ENCODE measurements at places on chromosomes 6 and 20.
A peak's percentile ranks its signal among the peaks of the same experiment; 100 is the strongest.

DNA sequence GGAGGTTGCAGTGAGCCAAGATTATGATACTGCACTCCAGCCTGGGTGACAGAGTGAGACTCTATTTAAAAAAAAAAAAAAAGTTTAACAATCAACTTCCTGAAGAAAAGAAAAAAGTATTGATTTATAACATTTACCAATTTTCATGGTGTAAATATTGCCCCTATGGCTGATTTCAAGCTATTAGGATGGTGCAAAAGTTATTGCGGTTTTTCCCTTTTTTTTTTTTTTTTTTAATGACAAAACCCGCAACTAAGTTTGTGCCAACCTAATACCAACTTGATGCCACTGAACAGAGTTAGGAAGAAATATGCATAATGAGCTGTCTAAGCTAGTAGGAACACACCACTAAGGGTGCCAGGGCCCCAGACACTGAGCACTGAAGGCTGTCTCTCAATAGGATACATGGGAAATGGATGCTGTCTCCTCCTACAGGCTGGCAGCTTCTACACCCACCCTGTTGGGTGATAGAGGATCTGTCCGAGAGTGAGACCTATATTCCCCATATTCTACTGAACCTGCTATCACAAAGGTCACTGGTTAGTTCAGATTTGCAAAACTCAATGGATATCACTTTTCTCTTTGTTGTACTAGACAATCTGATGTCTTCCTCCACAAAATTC lies 6.5 kb upstream of the PERP start:
- no peak for DNase-seq

- no peak for DNase-seq
Observed at GRCh38 chr6:38957426-38957825, 91.2 kb upstream of the GLP1R start.

GRCh38 chr6:111210194-111210728 lies 123.0 kb downstream of the SLC16A10 start:
- DNase-seq, result peak; percentile 58

DNA sequence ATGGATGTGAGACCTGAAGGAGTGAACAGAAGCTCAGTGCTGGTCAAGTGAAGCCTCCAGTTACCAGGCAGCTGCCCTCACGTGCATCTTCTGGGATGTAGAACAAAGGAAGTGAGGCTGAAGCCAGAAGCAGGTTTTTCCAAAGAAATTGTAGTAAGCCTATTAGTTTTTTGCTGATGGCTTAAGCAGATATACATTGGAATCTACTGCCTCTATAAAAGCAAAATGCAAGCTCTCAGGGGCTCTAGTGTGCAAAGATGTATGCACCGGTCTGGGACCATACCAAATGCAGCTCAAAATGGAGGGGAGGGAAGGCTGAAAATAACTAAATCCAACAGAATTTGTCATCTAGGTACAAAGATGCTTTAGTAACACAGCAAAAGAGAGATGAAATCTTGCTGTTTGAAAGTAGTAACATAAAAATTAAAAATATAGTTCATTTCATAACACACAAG lies 77.0 kb downstream of the DTNBP1 start:
- DNase-seq, result no peak

DNA sequence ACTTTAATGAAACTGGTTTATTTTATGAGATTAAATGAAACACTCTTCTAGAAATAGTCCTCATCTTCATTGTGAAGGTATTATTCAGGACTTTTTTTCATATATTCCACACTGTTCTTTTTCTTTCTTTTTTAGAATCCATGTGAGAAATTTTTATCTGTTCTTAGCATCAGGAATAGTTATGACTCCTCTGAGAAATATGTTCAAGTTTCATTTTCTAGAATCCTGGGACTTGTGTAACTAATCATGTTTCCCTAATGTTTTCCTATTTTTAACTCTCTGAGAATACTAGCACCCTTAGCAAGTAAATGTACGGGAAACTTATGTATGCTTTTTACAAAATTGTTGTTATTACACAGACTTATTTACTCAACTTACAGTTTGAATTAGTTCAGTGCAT lies 407.8 kb downstream of the CBLN4 start:
- DNase-seq, result peak; percentile 1

- DNase-seq, result no peak
Observed at GRCh38 chr6:147910281-147910680, 401.8 kb downstream of the SAMD5 start.

DNA sequence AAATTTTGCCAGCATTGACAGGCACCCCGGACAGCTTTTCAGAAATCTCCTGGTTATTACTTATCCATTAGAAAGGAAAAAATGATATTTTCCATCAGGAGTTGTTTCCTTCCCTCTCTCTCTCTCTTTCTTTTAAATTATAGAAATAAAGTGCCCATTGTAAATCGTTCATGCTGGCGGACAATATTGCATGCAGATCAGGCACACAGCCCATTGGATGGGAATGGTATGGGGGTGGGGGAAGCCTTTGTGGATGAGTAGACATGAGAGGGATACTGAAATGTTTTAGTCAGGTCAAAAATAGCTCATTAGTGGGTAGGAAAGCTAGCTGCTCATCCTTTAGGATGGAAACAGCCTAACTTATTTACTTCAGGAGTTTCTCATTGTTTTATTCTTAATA lies 764.9 kb upstream of the MMS22L start:
- no peak for DNase-seq

DNA sequence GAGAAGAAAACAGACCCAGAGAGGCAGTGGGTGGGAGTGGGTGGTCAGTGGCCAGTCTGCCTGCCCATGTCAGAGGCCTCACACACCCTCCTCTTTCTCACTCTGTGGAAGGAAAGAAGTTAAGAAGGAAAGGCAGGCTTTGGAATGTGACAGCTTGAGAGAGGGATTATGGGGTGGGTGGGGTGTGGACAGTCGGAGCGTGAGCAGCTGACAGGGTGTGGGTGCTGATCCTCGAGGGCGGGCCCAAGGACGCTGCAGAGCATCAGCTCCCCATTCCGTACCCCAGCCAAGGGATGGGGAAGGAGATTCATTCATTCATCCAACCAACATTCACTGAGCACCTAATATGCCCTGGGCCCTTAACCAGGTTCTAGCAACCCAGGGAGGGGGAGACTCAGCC lies 4.8 kb downstream of the TGM6 start:
- DNase-seq, result no peak

DNA sequence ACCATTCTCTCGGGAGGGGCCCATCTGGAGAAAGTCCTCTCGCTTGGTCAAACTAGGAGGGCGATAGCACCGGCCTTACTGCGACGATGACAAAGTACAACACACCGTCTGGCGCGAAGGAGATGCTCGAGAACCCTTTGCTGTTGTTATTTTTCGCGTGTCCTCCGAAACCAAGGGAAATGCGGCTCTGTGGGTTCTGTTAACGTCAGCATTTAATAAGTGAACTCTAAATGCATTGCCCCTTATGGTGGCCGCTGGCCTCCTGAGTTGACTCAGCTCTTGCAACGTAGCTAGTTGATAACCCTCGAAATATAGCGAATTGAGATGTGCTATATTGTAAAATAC lies 577 bp upstream of the SCAND1 start:
- DNase-seq, result peak; percentile 31

GRCh38 chr6:150622941-150623874 lies 23.5 kb downstream of the PLEKHG1 start:
- no peak for DNase-seq

GRCh38 chr6:113560908-113561307 lies 296.2 kb upstream of the MARCKS start:
- peak; percentile 90 for DNase-seq

- DNase-seq, result peak; percentile 76
Observed at GRCh38 chr6:163667372-163668060, 253.0 kb downstream of the QKI start.

DNA sequence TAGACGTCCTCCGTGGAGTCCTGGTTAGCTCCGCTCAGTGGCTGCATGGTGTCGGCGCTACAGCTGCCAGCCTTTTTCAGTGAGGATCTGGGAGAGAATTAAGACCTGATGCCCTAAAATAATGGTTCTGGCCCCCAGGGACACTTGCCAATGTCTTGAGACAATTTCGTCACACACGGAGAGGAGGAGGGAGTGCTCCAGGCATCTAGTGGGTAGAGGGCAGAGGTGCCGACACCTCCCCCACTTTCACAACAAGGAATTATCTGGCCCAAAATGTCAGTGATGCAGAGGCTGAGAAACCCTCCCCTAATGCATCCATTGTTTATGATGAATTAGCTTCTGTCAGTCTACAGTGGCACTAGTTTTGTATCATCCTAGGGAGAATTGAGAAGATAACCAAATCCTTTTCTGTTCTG lies 24.4 kb downstream of the TMEM181 start:
- no peak for DNase-seq

DNA sequence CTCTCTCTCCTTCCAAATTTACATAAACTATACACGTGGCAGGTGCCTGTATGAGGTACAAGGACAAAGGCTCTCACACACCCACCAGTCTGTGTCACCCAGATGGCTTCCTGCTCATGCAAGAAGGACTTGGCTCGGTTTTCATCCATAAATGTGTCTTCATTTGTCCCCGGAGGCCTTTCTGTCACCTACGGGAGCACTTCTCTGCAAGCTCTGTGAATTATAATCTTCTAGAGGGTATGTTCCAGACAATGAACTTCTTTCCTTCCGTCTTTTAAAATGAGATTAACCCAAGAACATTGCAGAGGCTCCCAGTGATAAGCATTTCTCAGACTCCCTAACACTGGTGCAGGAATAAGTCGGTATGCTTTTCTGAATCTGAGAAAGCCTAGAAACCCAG lies 123.6 kb downstream of the PTPRT start:
- no peak for DNase-seq

DNA sequence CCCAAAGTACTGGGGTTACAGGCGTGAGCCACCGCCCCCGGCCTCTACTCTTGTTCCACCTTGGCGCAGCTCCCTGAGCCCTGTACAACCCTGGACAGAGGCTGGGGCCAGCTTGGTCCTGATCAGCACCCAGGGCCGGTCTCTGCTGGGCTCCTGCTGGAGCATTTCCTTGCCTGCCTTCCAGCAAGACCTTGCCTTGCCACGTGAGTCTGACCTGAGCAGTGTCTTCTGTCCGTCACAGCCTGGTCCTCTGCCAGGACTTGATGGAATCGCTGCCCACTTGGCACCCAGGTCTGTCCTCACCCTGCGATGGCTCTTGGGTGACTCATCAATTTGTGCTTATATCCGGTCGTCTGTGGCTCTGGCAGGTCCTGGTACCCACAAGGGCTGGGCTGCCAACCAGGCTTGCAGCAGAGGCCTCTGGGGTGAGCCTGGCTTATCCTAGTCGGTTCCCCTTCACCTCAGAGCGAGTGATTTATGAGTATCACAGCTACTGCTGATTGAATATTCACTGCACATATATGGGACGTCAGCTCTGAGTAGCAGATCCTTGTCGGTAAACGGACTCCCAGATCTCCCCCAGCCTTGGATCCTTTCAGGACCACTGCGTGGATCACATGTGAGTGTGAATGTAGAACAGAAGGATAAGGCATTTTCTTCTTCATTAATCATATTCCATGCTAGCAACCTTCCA lies 10.1 kb upstream of the SULF2 start:
- DNase-seq, result no peak

DNA sequence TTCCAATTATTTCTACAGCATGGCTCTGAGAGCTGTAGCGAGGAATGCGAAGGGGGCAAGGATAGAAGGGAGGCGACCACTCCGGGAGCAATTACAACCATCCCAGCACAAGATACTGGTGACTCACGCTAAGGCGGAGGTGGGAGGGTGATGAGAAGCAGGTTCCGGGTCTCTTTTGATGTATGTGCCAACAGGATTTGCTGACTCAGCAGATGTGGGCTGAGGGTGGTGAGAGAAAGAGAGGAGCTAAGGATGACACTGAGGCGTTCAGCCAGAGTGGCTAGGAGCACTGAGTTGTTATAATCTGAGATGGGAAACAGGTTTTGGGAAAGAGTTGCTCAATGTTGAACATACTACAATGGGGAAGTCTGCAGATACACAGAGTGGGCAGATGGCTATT lies 9.3 kb upstream of the TXNDC5 start:
- DNase-seq, result peak; percentile 81

DNA sequence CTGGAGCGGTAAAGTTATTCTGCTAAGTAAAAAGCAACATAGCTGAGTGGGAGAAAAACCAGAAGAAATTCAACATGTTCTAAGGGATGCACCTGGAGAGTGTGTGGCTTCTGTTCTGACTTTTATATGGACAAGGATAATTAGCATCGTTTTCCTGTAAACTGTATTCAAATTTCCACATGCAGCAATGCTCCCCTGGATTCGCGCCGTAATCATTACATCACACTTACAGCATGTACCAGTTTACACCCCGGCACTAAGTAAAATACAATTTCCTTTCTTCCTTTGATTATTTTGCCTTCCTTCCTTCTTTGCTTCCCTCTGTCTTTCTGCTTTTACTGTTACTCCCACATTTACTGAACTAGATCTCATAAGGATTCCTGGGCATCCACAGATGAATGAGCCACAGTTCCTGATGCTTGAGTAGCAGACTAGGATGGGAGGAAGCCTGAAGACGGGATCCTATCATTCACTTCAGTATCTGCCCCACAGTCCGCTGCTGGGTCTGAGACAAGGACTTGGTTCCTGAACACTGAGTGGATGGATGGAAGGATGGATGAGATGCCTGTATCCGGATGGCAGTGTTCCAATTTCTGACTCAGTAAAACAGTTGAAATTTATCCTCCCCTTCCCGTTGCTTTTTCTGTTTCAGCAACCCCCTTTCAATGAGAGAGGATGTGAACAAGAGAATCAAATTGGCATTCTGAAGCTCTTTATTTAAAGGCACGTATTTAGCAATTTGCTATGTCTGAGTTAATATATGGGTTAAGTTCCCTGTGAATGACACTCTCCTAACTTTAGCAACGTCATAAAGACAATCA lies 174.6 kb downstream of the GJA10 start:
- peak; percentile 69 for DNase-seq

DNA sequence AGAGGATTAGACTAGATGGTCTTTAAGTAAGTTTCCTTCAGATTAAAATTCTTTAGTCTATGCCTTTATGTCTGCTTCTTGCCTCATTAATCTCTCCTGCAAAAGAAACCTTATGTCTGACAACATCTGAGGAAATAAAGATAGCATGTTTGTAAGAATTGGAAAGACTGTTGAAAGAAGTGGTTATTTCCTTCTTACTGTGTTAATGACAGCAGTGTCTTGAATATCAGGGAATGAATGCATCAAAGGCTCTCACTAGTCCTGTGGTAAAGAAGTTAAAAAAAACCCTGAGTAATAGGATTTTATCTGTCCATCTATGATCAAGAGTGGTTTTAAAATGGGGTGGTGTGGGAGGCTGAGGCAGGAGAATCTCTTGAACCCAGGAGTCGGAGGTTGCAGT lies 302.0 kb downstream of the PRL start:
- DNase-seq, result no peak

- no peak for DNase-seq
Observed at GRCh38 chr6:165644586-165645266, 18.3 kb downstream of the PDE10A start.

DNA sequence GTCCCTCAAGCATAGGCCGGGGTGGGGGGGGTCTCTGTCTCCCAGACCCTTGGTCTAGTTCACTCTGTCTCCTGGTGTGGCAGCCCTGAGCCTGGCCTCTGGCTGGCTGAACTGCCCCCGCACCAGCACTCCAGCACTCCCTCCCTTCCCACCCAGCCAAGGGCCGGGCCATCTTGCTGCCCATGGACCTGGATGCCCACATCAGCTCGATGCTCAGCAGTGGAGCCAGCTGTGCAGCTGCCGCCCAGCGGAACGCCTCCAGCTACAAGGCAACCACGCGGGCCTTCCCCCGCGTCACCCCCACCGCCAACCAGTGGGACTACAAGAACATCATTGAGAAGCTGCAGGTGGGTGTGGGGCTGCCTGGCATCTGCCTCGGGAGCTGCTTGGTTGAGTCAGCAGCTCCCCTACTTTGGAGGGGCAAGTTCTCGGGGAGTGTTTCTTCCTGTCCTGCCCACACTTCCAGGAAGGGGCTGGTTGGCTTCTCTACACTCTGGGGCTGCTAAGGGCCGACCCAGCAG lies 28.4 kb downstream of the UQCC2 start:
- no peak for DNase-seq

- no peak for DNase-seq
Observed at GRCh38 chr6:99307295-99307907, 42.1 kb downstream of the FAXC start.

All from fibroblast of skin of abdomen (primary cell).